GM12891 (cell line): ENCODE measurements at places on chromosomes 2 and 18.

- no peak for DNase-seq
Measured at GRCh38 chr2:231294116-231294515, 95.7 kb downstream of the ARMC9 start.

DNA sequence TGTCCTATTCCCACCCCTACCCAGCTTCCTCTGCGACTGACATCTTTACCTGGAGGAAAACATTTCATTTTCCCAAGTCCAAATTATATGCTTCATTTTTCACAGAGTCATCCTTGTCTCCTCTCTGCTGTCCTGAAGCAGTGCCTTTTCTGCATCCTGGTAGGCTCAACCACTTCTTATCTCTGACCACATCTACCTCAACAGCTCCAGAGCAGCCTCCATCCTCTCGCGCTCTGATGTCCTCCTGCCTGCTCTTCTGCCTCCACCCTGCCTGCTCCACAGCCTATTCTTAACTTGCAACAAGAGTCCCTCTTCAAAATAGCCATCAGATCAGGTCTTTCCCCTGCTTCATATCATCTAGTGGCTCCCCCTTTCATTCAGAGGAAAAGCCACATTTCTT is 457.1 kb downstream of the PARD3B start:
- no peak for DNase-seq

- no peak for DNase-seq
Measured at GRCh38 chr18:61842146-61842545, 50.7 kb downstream of the RNF152 start.

- DNase-seq, result no peak
Measured at GRCh38 chr18:35942133-35942532, 30.3 kb upstream of the RMP24 start.

DNA sequence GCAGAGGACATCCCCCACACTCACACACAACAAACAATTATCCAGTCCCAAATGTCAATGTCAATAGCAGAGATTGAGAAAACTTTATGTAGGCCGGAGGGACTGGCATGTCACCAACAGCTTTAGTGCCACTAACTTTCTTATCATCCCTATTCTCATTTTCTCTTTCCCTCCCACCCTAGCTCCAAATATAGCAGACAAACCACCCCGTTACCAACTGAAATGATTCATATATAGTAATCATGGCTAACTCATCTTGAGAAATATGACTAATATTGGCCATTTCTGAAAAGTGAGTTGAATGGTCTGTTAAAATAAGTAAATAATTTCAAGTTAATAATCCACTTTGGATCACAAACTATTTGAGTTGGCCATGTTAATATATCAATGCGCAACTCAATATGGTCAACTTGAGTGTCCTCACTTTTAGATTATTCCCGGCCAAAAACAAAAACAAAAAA is 242.1 kb upstream of the RND3 start:
- DNase-seq, result no peak

DNA sequence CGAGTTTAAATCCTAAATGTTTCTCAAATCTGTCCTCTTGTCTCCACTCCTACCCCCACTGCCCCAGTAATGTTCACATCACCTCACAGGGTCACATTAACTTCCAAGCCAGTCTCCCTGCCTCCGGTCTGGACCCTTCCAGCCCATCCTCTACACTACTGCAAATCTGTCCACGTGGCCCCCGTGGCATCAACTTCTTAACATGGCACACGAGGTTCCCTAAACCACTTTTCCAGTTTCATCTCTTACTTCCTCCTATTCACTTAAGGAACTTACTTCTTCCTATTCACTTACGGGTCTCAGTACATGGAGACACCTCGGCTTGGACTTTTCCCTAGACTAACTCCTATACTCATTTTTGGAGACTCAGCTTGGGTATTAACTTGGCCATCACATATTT is 27.0 kb downstream of the MRPL33 start:
- DNase-seq, result no peak

DNA sequence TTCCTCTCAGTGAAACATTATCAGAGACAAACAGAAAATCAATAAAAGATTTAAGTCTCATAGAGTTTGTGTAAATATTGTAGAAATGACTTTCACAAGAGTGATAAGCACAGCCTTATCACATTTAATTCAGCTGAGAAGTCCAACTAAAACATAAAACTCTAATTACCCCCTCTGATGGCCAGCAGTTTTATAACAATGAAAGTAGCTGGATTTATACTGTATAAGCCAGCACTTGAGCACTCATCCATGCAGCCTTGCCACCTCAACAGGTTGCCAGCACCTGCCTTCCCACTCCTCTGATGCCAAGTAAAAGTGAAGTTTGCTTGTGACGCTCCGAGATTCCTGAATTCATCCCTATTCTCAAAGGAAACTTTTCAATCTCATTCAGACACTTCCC is 103.0 kb upstream of the STK39 start:
- DNase-seq, result no peak
